Neuronal stem cell (in vitro differentiated cells): ENCODE measurements at places on chromosomes 6 and 20.
A peak's percentile ranks its signal among the peaks of the same experiment; 100 is the strongest.

DNA sequence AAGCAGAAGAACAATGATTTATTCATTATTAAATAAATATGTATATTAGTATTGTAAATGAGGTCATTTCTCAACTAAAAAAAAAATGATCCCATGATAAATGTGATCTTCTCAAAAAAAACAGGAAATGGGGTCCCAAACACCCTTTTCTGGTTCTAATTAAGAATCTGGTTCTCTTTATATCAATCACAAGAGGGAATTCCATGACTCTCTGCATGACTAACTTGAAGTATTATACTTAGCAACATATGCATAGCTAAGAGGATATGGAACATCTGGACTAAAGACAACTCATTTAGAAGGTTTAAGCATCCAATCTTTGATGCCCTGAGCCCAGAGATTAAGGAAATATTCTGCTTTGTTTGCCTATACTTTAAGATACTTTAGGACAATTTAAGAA is 89.7 kb upstream of the EMILIN3 start:
- DNase-seq: no peak

GRCh38 chr6:118344014-118344670 is 204.0 kb upstream of the PLN start:
- DNase-seq: no peak

DNA sequence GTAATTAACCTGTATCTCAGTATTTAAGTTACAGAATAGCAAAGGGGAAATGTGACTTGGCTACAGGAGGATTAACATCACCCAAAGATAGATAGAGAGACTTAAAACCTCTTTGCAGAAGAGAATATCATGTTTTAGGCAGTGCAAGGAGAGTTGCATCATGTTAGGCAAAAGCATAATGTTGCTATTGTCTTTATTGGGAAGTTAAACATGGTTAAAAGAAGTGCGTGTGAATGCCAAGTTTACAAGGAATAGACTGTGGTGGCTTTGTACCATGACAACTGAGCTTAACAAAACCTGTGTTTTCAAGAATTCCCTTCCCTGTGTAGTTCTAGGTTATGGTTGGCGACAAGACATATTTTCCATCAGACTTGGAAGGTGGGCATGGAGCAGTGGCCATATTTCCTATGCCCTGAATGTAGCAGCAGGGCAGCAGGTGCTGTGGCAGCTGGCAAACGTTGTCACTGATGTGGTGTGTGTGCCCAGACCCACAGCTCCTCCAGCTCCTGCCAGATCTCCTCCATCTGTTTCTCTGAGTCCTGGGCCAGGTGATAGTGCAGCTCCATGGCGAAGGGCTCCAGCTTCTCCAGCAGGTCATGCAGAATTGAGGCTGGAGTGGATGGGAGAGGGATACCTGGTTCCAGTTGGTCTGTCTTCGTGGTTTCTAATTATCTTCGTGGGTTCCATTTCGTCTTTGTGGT is 163.3 kb downstream of the QRSL1 start:
- DNase-seq: no peak

- peak; percentile 2 for DNase-seq
These were observed 202.2 kb upstream of the PRND start for GRCh38 chr20:4519534-4519933.

DNA sequence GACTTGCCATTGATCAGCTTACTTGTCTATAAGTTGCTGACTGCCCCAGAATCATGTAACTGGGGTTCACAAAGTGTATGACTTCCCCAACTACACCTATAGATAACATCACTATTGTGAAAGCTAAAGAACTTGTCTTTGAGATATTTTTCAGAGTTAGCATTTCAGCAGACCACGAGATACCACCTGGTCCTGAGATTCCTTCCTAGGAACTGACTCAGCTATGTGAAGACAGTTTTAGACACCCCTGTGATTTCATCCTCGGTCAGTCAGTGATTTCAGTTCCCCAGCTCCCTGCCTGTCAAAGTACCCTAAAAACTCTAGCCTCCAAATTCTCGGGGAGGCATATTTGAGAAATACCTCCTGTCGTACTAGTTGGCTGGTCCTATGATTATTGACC is 62.4 kb downstream of the TXNDC5 start:
- no peak for DNase-seq

GRCh38 chr6:170134471-170135440 is 156.1 kb downstream of the DLL1 start:
- DNase-seq: no peak

- DNase-seq: no peak
These were observed 213.1 kb downstream of the CDH26 start for GRCh38 chr20:60171313-60171712.
